ENCODE measurements at places on chromosomes 3 and 15. TPM values are rescaled to one million over a fixed set of nuclear protein-coding genes. Genes with fewer than 3 reads are reported as not detected.

GRCh38 chr15:61175024-61175423 lies 54.1 kb downstream of the RORA start:
- no peaks in the 10 kb centered on the region for H3K4me1 ChIP-seq
- no peak for DNase-seq
- no peaks in the 10 kb centered on the region for H3K36me3 ChIP-seq
- no peak overlapping the region for H3K27ac ChIP-seq

- H3K4me1 ChIP-seq: peaks cover under 1% of the 10 kb centered on the region
- H3K36me3 ChIP-seq: no peaks in the 10 kb centered on the region
- no peaks in the 10 kb centered on the region for H3K27me3 ChIP-seq
- H3K27ac ChIP-seq: no peak overlapping the region
Measured at GRCh38 chr3:24004171-24004938, 59.3 kb downstream of the NR1D2 start.

GRCh38 chr3:134054881-134055280 lies 25.2 kb upstream of the SLCO2A1 start:
- H3K4me1 ChIP-seq: no peaks in the 10 kb centered on the region
- no peak for DNase-seq
- H3K27ac ChIP-seq: no peak overlapping the region
- no peak overlapping the region for H3K4me3 ChIP-seq

GRCh38 chr3:29759411-29760225 lies 478.7 kb downstream of the RBMS3 start:
- peaks cover 33% of the 10 kb centered on the region for H3K4me1 ChIP-seq
- H3K27me3 ChIP-seq: no peaks in the 10 kb centered on the region
- DNase-seq: no peak

DNA sequence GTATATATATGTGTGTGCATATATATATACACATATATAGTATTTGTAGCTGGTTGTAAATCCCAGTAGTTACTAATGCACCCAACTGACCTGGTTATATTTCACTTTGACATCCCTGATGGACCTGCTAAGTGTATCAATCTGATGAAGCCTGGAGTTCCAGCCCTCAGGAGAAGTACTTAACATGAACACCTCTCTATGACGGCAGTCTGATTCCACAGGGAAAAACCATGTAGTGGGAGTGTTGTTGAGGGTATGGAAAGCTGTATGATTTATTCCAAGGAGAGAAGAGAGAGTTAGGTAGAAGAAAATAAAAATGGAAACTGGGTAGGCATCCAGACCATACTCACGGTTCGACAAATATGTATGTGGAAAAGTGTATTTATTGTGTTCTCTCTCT lies 531.2 kb upstream of the SEMA6D start:
- no peak for DNase-seq
- H3K27me3 ChIP-seq: peaks cover 40% of the 10 kb centered on the region
- H3K36me3 ChIP-seq: no peaks in the 10 kb centered on the region
- H3K4me3 ChIP-seq: no peak overlapping the region

GRCh38 chr3:57141719-57142410 lies 23.3 kb downstream of the IL17RD start:
- no peaks in the 10 kb centered on the region for H3K4me1 ChIP-seq
- no peaks in the 10 kb centered on the region for H3K36me3 ChIP-seq
- DNase-seq: no peak
- peak overlapping the region; percentile 51 for H3K27ac ChIP-seq

- H3K27ac ChIP-seq: no peak overlapping the region
- DNase-seq: no peak
- H3K4me1 ChIP-seq: peaks cover 36% of the 10 kb centered on the region
- no peaks in the 10 kb centered on the region for H3K36me3 ChIP-seq
- H3K4me3 ChIP-seq: no peak overlapping the region
Measured at GRCh38 chr3:37319784-37320183, 145.4 kb upstream of the LRRFIP2 start.

GRCh38 chr15:39139431-39140059 lies 441.3 kb upstream of the THBS1 start:
- H3K36me3 ChIP-seq: no peaks in the 10 kb centered on the region
- no peak overlapping the region for H3K27ac ChIP-seq
- H3K4me3 ChIP-seq: no peak overlapping the region
- no peaks in the 10 kb centered on the region for H3K4me1 ChIP-seq

- no peaks in the 10 kb centered on the region for H3K27me3 ChIP-seq
- no peaks in the 10 kb centered on the region for H3K4me1 ChIP-seq
- H3K27ac ChIP-seq: no peak overlapping the region
- no peak overlapping the region for H3K4me3 ChIP-seq
- no peaks in the 10 kb centered on the region for H3K36me3 ChIP-seq
Measured at GRCh38 chr15:94042180-94042928, 189.0 kb upstream of the MCTP2 start.

DNA sequence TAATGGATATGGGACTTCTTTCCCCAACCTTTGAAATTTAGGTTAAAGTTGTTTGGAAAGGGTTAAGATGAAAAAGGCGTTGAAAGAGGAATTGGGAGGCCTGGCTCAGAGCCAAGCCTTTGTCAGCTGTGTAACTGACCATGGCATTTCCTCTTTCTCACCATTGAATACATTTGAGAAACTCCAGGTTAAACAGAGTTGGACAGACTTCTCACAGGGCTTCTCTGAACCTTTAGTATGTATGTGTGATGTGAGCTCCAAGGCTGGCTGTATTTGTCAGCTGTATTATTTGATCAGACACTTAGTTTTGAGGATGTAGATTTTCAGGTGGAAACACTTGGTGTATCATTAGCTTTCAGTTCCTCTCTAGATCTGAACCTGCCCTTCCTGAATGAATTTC lies 136.4 kb upstream of the GOLGA6L4 start:
- DNase-seq: peak; percentile 15
- H3K27me3 ChIP-seq: no peaks in the 10 kb centered on the region
- no peaks in the 10 kb centered on the region for H3K36me3 ChIP-seq
- H3K4me1 ChIP-seq: no peaks in the 10 kb centered on the region
- no peak overlapping the region for H3K27ac ChIP-seq

- DNase-seq: no peak
- no peaks in the 10 kb centered on the region for H3K27me3 ChIP-seq
- no peaks in the 10 kb centered on the region for H3K4me1 ChIP-seq
- H3K4me3 ChIP-seq: no peak overlapping the region
- H3K36me3 ChIP-seq: no peaks in the 10 kb centered on the region
Measured at GRCh38 chr3:78689378-78689777, 1078.4 kb downstream of the ROBO1 start.

GRCh38 chr15:79981831-79982455 lies 10.9 kb upstream of the BCL2A1 start:
- H3K27ac ChIP-seq: no peak overlapping the region
- no peak overlapping the region for H3K4me3 ChIP-seq
- no peaks in the 10 kb centered on the region for H3K27me3 ChIP-seq
- no peaks in the 10 kb centered on the region for H3K36me3 ChIP-seq

- H3K4me3 ChIP-seq: no peak overlapping the region
- H3K27me3 ChIP-seq: no peaks in the 10 kb centered on the region
- H3K27ac ChIP-seq: no peak overlapping the region
- DNase-seq: no peak
Measured at GRCh38 chr3:183211352-183211751, 41.7 kb upstream of the B3GNT5 start.

Gene POLR2M
- total RNA-seq: 71.0 TPM

Gene NRROS
- total RNA-seq: 14.1 TPM

Gene HIGD2B
- total RNA-seq: not detected

Gene RGMA
- 110 TPM for total RNA-seq

Gene CHCHD6
- 35.0 TPM for total RNA-seq

Gene LAMB2
- 636 TPM for total RNA-seq

Measured in tibial nerve (tissue), 4 donors.